ENCODE measurements at places on chromosomes 1 and 21.

GRCh38 chr21:45950740-45951515, 30.6 kb upstream of the COL6A1 start:
- no peak for DNase-seq

- DNase-seq = no peak
These were observed 10.1 kb downstream of the GNG4 start for GRCh38 chr1:235639226-235640205.

- no peak for DNase-seq
These were observed 60.4 kb downstream of the RAP1GAP start for GRCh38 chr1:21608798-21609197.

- DNase-seq = no peak
These were observed 79.2 kb downstream of the MAN1C1 start for GRCh38 chr1:25695771-25696311.

GRCh38 chr1:197786280-197786679, 11.0 kb upstream of the DENND1B start:
- DNase-seq = no peak

- no peak for DNase-seq
These were observed 3.2 kb upstream of the NUAK2 start for GRCh38 chr1:205324781-205325180.

- no peak for DNase-seq
These were observed 44.2 kb downstream of the ELK4 start for GRCh38 chr1:205587581-205587980.
